ENCODE measurements at places on chromosomes 6 and 20.
A peak's percentile ranks its signal among the peaks of the same experiment; 100 is the strongest.

- no peak for DNase-seq
Observed at GRCh38 chr6:132202574-132202973, 198.7 kb downstream of the MOXD1 start.

GRCh38 chr6:77106992-77107391 lies 356.3 kb downstream of the HTR1B start:
- DNase-seq: no peak

GRCh38 chr6:88443554-88443953 lies 277.4 kb upstream of the CNR1 start:
- DNase-seq: no peak

GRCh38 chr6:90100059-90100665 lies 196.5 kb downstream of the BACH2 start:
- DNase-seq: no peak

GRCh38 chr6:33613795-33614168 lies 7.3 kb upstream of the ITPR3 start:
- DNase-seq: no peak

- no peak for DNase-seq
Observed at GRCh38 chr20:37973059-37973910, 60.0 kb downstream of the TTI1 start.

DNA sequence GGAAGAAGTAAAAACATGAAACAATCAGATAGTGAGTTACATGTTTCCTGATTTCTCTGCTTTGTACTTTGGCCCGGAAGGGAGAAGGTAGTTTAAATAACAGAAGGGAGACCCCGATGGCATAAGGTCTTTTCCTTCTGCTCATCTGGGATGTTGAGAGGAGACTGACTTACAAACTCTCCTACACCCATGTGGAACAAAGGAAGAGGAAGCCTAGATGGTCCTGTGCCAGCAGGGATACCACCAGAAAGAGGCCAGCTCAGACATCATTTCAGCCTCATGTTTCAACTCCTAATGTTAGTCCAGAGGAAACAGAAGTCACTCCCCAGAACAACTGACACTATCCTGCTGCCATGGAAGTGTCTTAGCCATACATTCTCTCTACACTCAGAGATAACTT lies 250.7 kb upstream of the NOX3 start:
- no peak for DNase-seq

GRCh38 chr6:7479801-7480266 lies 61.6 kb upstream of the DSP start:
- no peak for DNase-seq

DNA sequence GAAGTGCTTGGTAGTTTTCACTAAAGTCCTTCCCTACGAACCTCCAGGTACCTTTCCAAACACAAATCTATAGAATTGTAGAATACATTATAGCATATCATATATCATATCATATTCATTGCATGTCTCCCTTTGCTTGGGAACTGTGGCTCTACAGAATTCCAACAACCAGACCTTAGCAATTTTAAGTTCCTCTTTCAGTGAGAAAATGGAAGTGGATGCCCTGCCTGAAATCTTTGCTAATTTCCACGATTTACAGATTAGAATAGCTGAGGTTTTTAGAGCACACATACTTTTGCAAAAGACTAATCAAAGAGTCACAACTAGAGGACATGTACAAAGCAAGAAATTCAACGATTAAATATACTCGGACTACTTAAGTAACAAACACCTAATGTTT lies 78.6 kb downstream of the TNFRSF21 start:
- DNase-seq: no peak

GRCh38 chr6:150713487-150713886 lies 113.8 kb downstream of the PLEKHG1 start:
- no peak for DNase-seq

- DNase-seq: no peak
Observed at GRCh38 chr6:136669299-136669699, 119.1 kb upstream of the MAP7 start.

DNA sequence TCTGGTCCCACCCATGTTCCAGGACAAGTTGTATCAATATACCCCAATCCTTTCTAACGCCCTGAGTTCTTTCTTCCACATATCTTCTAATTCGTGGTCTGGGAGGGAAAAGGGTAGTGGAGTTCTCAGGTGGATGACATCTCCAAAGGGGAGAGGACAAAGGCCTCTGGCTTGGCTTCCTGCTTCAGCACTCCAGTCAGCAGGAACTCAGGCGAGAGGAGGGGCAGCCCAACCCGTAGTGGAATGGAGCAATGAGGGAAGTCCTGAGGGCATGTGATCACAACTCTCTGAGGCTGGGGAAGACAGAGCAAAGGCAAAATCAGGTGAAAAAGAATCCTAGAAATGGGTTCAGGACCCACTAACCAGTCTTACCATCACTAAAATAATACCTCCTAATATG lies 9.6 kb upstream of the NRM start:
- no peak for DNase-seq

GRCh38 chr6:89372506-89372901 lies 20.0 kb upstream of the UBE2J1 start:
- no peak for DNase-seq

DNA sequence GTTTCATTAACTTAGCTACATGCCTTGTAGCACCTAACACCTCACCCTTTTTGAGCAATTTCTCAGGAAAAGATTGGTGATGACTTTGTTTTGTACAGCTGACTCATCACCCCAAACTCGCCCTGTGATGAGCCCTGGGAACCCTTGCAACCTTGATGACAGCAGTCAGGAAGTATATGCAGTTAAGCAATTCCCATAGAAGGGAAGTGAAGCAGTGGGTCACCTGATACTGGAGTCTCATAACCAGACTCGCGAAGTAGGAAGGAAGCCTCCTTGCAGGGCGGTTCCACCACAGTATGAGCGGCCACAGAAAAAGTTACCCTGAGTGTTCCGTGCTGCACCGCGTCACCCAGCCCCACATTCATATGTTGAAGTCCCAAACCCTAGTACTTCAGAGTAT lies 82.0 kb upstream of the EDN1 start:
- no peak for DNase-seq

GRCh38 chr20:36856195-36856594 lies 19.7 kb upstream of the TLDC2 start:
- DNase-seq: no peak

DNA sequence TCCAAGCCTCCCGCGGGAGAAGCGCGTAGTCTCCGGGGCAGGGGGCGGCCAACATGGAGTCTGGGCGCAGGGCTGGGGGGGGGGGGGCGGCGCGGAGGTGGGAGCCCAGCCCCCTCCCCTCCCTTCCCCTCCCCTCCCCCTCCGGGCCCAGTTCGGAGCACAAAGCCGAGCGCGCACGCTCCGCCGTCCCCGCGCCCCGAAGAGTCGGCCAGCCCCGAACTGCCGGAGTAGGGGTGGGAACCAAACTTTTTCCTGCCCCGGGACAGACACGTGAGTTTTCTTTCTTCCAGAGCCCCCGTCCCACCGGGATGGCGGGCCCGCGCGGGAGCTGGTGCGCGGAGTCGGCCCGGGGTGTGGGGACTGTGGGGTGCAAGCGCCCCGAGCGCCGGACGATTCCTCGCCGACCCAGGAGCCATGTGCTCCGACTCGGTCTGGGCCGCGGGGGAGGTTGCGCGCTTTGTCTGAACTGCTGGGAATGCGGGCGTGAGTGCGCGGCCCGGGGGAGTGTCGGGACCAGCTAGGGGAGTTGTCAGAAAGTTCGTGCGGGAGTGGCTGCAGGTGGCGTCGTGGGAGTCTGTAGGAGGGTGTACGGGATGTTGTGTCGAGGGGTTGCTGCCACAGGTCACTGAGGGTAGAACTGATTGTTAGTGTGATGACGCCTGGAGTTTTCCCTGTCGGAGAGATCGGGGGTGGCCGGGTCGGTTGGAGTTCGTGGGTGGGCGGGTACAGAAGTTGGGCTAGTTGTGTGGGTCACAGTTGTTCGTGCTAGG lies 1.2 kb downstream of the TGIF2 start:
- DNase-seq: peak; percentile 65

DNA sequence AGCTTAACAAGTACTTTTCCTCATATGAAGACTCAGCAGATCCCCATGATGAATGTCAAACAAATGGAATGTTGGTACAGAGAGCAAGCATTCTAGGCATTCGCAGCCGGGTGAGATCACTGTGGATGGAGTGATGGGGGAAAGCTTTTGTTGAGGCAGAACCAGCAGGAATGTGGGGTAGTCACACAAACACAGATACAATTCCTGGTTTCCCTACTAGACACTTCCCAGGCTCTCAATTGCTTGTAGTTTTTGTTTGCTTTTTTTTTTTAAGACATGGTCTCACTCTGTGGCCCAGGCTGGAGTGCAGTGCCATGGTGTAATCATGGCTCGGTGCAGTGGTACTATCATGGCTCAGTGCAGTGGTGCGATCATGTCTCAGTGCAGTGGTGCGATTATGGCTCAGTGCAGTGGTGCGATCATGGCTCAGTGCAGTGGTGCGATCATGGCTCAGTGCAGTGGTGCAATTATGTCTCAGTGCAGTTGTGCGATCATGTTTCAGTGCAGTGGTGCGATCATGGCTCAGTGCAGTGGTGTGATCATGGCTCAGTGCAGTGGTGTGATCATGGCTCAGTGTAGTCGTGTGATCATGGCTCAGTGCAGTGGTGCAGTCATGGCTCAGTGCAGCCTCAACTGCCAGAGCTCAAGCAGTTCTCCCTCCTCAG lies 15.4 kb upstream of the IER3 start:
- no peak for DNase-seq

GRCh38 chr6:158815379-158815724 lies 3.8 kb downstream of the EZR start:
- no peak for DNase-seq

DNA sequence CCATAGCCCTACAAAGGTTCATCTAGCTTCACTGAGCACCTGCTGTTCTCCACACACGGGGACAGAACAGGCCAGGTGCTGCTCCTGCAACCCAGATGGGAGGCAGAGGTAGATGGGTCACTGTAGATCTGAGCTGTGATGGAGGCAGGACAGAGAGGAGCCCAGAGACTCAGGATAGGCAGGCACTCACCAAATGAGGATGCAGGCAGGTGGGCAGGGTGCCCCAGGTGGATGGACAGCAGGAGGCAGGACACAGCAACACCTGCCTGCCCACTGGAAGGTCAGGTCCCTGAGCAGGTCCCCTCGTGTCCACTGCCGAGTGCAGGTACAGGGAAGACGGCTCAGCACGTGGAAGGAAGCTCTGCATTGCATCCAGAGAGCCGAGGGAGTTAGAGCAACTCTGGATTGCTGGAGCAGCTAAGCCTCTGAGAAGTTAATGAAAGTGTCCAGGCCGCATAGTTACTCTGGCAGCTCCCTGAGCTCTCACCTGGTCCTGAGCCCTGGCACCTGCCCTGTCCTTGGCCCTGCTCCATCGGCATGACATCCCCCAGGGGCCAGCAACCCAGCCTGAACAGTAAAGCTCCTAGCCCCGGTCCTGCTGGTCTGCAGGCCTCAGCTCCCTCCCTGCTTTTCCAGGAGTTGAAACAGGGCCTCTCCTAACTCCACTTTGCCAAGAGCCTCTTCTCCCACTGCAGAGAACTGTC lies 4.9 kb upstream of the YTHDF1 start:
- DNase-seq: no peak

DNA sequence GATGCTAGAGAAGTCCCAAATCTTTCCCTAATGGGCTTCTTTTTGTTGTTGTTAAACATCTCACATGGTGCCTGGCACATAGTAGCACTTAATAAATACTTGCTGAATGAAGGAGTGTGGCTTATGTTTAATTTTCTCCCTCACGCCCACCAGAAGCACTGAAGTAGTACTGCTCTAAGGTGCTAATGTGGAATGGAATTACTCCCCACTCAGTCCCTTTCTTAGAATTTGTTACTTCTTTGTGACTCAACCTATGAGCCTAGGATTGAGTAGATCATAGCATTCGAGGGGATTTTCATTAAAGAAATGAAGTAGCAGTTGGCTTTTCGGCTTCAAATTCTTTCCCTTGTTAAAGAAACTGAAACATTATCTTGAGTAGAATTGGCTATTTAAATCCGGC lies 192.8 kb downstream of the CLIC5 start:
- no peak for DNase-seq
